ENCODE measurements at places on chromosomes 2 and 18. TPM values are rescaled to one million over a fixed set of nuclear protein-coding genes. Genes with fewer than 3 reads are reported as not detected.

DNA sequence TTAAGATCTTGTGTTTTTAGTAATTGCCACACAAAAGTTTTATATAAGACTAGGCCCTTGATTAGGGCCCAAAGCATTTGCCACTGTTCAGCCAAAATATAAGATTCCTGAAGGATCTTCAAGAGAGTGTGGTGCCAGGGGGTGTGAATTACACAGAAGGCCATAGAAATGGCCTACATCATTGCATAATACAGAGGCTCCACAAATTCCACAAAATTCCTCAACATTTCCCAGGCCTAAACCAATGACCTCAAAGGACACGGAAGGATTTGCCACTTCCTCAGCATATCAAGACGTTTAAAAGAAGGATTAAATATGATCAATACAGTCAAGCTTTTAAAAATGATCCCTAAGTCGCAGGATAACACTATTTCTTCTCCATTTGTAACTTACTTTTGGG lies 24.1 kb downstream of the COL6A3 start:
- DNase-seq: no peak

DNA sequence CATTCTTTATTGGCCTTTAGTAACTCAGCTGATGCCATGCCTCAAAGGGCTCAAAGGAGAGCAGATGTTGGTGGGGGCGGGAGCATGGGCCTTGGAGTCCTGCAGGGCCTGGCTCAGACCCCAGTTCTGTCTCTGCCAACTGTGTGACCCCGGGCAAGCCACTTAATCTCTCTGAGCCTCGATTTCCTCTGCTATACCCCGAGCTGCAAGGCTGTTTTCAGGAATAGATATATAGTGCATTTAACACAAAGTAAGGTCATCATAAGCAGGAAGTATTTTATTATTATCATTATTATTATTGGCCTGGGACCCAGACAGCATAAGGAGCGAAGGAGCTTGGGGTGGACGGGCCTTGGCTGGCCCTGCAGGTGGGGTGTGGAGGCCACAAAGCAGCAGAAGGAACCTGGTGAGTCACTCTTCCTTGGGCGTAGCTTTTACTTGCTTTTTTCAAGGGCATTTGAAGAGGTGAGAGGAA lies 162.7 kb downstream of the INHBB start:
- DNase-seq: peak; percentile 50

DNA sequence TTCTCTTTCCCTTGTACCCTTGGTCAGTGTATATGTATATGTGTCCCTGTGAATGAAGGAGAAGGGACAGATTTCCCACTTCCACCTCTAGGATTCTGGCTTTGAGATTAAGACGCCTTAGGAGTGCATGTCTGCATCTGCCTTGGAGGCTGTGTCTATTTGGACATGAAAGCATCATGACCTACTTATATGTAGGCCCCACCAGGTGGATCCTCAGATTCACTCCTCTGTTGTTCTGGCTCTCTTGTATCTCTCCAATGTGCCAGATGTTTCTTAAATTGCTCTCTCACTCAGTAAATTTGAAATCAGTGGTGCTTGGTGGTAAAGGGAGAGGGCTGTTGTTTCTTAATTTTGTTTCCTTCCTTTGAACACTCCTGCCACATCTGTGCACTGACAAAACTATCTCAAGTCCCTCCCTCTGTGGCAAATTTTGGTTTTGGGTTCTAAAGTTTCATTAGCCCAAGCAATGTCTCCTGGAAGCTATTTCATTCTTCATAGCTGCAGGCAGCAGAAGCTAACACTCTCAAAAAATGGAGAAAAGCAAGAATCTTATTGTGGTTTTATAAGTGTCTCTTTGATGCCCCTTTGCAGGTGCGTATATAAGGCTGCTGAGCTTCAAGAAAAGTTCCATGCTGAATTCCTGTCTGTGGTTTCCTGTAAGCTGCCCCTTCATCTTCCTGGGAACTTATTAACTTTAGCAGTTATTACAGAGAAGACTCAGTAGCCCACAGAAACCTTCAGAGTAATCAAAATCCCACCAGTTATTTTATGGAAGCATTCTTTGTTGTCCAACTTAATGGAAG lies 179.7 kb upstream of the SETBP1 start:
- no peak for DNase-seq

The DUSP28 gene
- 54.0 TPM for total RNA-seq

Data from myocyte (in vitro differentiated cells).